ENCODE measurements at places on chromosomes 13 and 19.

- DNase-seq: no peak
Measured at GRCh38 chr13:87676254-87677042, 5.3 kb downstream of the SLITRK5 start.

GRCh38 chr13:94312511-94313216 is 166.8 kb downstream of the DCT start:
- DNase-seq: no peak

GRCh38 chr19:13846557-13847406 is 30.2 kb upstream of the NANOS3 start:
- DNase-seq: peak; percentile 100

GRCh38 chr13:25905611-25906010 is 146.2 kb downstream of the SHISA2 start:
- DNase-seq: no peak

- no peak for DNase-seq
Measured at GRCh38 chr19:3179739-3180293, 1.2 kb downstream of the S1PR4 start.

GRCh38 chr19:28685802-28686201 is 527.1 kb downstream of the UQCRFS1 start:
- no peak for DNase-seq

- DNase-seq: no peak
Measured at GRCh38 chr19:310781-311496, 19.7 kb upstream of the PLPP2 start.

GRCh38 chr13:75025956-75026355 is 456.0 kb downstream of the TBC1D4 start:
- DNase-seq: no peak

DNA sequence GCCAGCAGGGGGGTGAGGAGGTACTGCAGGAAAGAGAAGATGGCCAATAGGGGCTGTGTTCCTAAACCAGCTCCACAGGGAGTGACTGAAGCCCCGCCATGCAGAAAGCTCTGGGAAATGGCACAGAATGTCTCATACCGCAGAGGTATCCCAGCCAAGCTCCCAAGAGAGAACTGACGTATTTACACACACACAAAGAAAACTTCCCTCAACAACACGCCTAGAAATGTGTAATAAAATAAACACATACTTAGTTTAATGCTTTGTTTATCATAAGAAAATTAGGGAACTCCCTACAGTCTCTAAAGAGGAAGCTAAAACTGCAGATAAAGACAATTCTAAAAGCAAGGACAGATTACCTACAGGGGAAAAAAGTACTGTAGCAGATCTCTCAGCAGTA is 40.0 kb downstream of the ESD start:
- DNase-seq: no peak

- no peak for DNase-seq
Measured at GRCh38 chr19:40246292-40247073, 20.0 kb upstream of the CCNP start.

GRCh38 chr19:18306888-18307260 is 16.0 kb downstream of the LSM4 start:
- DNase-seq: no peak

GRCh38 chr13:44857061-44857460 is 132.2 kb downstream of the NUFIP1 start:
- no peak for DNase-seq

DNA sequence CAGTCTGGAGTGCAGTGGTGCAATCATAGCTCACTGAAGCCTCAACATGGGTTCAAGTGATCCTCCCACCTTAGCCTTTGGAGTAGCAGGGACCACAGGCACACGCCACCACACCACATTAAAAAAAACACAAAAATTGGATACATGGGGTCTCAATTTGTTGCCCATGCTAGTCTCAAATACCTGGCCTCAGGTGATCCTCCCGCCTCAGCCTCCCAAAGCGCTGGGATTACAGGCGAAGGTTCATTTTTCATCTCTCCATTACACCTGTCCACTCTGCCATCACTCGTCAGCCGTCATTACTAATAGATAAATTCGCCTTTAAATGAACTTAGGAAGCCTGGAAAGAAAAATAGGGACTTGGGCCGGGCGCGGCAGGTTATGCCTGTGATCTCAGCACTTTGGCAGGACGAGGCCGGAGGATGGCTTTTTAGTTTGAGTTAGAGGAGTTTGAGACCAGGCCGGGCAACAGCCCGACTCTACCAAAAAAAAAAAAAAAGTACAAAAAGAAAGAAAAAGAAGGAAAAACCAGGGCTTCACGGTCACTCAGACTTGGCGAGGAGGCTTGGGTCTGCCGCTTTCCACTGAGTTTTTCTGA is 685 bp upstream of the SUPT5H start:
- no peak for DNase-seq

- no peak for DNase-seq
Measured at GRCh38 chr13:100146534-100146933, 57.6 kb downstream of the PCCA start.

- no peak for DNase-seq
Measured at GRCh38 chr13:31733066-31733465, 6.3 kb upstream of the RXFP2 start.

GRCh38 chr13:109191413-109191812 is 562.0 kb downstream of the MYO16 start:
- DNase-seq: no peak

DNA sequence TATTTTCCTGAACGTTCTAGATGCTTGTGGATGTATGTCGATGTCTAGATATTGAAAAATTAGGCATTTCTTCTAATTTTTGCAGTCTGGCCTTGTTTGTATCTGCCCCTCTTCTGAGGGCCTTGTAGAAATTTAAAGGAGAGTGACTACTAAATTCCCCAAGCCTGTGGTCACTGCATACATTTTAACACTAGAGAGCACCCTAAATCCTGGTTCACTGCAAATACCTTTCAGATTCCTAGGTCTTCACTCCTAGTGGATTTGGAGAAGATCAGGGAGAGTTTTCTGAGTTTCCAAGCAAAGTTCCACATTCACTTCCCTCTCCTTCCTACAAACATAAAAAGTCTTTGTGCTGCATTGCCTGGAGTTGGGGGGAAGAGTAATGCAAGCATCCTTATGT is 1272.5 kb downstream of the OLFM4 start:
- no peak for DNase-seq

GRCh38 chr19:53034948-53035675 is 9.4 kb upstream of the ERVV-2 start:
- DNase-seq: no peak

- no peak for DNase-seq
Measured at GRCh38 chr13:101811881-101812280, 359.4 kb downstream of the ITGBL1 start.

- no peak for DNase-seq
Measured at GRCh38 chr19:13712767-13713201, 51.5 kb upstream of the MRI1 start.

DNA sequence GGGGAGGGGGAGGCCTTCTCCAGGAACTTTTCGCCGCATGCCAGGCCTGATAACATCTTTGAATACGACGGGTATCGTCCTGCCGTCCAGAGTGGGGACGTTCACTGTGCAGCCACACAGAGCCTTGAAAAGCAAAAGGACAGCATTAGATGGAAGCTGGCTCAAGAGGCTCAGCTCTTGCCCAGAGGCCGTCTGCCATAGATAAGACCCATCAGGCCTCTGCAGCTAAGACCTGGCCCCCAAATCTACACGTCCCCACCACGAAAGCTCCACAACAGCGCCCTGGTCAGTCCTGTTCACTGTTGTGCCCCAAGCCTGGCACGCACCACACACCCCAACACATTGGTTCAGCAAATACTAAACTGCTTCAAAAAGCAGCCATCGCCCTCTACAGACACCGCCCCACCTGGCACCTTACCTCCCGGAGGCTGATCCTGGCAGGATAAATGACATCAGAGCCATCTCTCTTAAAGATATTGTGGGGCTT is 2.1 kb downstream of the DNAJB1 start:
- no peak for DNase-seq

- no peak for DNase-seq
Measured at GRCh38 chr13:85544756-85545155, 254.5 kb downstream of the SLITRK6 start.

GRCh38 chr19:27776524-27776923 is 1436.4 kb downstream of the UQCRFS1 start:
- DNase-seq: no peak

GRCh38 chr19:14472202-14472938 is 2.8 kb downstream of the PTGER1 start:
- peak; percentile 76 for DNase-seq

DNA sequence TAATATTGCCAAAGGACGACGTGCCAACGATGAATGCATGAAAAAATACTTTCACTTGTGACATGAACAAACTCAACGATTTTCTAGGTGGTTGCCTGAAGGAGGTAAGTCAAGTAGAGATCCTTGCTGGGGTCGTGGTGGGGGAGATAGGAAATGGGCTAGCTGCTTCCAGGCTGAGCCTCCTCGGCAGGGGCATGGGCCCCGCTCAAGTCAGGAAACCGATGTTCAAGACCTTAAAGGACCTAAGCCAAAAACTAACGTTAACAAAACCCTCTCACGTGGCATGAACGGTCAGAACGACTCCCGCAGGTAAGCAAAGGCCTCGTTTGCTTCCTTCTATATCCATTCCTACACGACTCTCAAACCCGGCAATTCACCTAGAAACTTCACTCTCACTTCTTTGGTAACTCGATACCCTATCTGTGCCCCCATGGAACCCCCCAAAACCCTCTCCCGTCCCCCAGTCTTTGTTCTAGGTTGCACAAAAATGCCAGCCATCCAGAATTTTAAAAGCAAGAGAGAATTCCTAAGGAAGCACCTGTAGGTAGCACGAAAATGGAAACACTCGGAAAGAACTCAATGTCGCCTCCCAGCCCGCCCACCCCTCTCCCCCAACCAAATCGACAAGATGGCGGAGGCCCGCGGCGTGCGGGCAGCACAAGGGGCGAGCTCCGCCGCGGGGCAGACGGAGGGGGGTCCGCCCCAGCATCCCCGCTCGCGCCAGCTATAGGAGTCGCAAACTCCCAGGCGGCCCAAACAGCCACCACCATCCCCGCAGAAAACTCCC is 13.6 kb downstream of the ACP4 start:
- no peak for DNase-seq

GRCh38 chr13:97569841-97570240 is 135.9 kb downstream of the RAP2A start:
- no peak for DNase-seq

GRCh38 chr13:80751854-80752253 is 410.9 kb upstream of the SPRY2 start:
- no peak for DNase-seq

DNA sequence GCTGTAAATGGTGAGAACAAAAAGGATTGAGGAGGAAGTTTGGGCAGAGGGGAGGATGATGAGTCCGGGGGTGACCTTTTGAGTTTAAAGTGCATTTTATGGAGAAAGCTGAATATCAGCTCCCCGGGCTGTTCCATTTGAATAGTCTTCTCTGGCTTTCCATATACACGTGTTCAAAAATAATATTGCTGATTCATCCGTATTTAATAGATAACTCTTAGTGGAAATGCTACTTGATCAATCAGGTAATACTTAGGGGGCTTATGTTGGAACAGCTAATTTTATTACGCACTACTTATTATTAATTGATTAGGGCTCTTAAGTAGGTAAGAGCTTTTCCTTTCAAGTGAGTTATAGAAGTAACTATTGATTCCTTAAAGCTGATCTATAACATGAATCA is 76.4 kb downstream of the ERCC5 start:
- no peak for DNase-seq

- DNase-seq: no peak
Measured at GRCh38 chr13:63855457-63856118, 2439.9 kb upstream of the PCDH20 start.

- DNase-seq: no peak
Measured at GRCh38 chr13:51440381-51440780, 12.5 kb downstream of the INTS6 start.

DNA sequence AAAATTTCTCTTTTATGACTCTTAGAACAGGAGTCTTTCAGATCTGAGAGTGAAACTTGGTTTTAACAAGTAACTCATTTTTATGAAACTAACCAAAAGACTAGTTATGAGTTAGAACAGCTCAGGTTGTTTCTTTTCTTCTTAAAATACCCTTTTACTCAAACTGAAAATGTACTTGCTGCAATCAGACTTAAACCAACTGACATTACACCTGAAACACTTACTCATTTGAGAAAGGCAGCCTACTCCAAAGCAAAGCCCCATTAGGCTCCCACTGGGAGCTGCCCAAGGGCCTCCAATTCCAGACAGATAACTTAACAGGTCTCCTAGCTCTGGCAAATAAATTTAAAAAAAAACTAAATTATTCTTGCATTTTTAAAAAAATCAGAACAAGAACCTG is 3.6 kb downstream of the FOXO1 start:
- no peak for DNase-seq

GRCh38 chr19:48390188-48391099 is 907 bp downstream of the KDELR1 start:
- peak; percentile 65 for DNase-seq

- DNase-seq: no peak
Measured at GRCh38 chr13:72638059-72638815, 89.2 kb downstream of the MZT1 start.

- DNase-seq: no peak
Measured at GRCh38 chr13:27923794-27924528, 4.2 kb downstream of the PDX1 start.

- DNase-seq: no peak
Measured at GRCh38 chr19:58546019-58546530, 2.2 kb downstream of the TRIM28 start.

DNA sequence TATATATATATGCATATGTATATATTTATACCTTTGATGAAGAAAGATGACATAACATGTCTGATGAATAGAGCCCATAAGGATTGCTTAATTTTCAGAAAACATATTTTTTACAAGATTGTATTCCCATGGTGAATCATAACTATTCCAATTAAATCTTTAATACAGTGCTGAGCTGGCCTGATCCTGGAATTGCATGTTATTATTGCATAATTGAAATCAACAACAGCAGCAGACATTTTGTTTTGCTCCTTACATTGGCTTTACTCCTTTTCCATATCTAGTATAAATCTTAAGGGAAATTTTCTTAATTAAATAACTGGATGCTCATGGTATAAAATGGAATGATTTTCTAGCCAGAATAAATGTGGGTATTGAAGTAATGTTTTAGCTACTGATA is 22.0 kb downstream of the POSTN start:
- DNase-seq: no peak

- no peak for DNase-seq
Measured at GRCh38 chr13:49472186-49472585, 23.6 kb upstream of the PHF11 start.

DNA sequence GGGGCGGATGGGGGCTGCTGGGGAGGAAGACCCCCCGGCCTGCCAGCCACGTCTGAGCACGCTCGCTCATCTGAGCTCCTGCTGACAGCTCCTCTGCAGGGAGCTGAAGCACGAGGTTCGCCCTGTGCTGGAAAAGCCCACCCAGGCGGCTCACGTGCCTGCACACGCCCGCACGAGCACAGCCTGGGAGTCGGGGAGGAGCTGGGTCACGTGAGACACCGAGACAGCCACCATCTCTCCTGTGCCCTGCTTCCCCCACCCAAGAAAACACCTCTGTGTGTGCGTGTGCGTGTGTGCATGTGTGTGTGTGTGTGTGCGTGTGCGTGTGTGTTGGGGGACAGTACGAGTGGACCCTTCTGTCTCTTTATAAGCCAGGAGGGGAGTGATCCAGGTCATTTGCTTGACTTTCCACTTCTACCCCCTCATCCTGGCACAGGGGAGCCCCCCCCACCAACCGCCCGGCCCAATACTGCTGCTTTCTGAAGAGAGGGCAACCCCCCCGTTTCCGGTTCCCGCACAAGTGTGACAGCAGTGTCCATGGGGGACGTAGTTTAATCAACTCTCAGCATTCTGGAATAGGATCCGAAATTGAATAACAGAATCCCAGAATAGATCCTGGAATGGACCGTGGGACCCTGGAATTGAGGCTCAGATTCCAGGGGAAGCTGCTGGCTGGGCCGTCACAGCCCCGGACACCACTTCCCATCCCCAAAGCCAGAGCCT is 42.5 kb downstream of the CELF5 start:
- no peak for DNase-seq

Data from CD4-positive, alpha-beta T cell treated with Interleukin-15 for 1 hour (primary cell).